ENCODE measurements at places on chromosomes 3 and 15.

DNA sequence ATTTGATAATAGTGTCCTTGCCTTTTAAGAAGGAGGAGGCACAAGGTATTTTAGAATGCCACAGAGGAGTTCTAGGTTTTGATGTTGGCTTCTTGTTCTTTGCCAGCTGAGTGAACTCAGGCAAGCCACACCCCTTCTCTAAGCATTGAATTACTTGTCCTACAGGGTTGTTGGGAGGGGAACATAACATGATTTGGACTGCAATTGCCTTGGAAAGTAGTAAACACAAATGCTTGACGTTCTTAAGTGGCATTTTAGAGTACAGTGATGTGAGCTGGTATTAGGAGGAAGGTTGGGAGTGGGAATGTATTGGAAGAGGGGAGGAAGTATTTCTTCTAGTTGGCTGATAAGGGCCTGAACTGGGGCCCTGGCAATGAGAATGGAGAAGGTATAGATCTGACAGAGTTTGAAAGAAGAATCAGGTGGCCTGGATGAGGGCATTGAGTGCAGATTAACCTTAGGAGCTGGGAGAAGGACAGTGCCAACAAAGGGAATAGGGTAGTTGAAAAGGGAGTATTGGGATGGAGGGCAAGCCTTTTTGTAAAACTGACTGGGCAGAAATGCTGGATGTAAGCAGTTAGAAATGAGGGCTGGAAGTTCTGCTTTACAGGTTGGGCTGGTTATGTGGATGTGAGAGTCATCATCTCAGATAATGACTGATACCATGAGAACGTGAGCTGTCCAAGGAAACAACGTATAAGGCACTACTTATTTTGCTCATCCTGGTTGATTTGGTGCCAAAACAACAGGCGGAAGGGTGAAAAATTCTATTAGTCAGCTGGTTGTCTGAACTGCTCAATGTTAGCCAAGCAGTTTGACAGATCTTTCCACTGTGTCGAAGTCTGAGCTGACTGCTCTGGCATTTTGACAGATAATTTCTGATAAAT, 16.7 kb downstream of the KAT2B start:
- DNase-seq: no peak

DNA sequence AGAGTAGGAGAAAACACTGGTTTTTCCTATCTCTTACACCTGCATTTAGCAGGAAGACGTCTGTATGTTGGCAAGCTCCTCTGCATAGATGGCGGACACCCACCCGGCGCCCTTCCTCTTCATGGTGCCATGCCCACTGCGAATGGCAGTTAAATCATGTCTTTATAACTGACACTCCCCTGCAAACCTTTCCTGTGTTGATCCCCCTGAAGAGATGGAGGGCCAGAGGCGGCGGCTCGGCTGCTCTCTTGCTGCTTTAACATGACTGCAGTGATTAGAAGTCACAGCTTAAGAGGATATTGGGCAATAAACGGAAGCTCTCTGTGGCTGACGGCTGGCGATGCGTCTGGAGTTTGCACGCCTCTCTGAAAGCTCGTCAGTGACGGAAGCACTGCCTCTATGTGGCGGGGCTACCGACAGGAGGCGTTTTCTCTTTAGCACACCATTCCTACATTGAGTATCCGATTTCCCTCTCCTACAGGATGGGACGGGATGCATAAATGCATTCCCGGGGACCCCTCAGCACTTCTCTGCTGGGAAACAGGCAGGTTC, 25.5 kb upstream of the SNRPA1 start:
- DNase-seq: peak; percentile 79

- DNase-seq: no peak
Observed at GRCh38 chr3:74217467-74217866, 397.0 kb downstream of the CNTN3 start.

DNA sequence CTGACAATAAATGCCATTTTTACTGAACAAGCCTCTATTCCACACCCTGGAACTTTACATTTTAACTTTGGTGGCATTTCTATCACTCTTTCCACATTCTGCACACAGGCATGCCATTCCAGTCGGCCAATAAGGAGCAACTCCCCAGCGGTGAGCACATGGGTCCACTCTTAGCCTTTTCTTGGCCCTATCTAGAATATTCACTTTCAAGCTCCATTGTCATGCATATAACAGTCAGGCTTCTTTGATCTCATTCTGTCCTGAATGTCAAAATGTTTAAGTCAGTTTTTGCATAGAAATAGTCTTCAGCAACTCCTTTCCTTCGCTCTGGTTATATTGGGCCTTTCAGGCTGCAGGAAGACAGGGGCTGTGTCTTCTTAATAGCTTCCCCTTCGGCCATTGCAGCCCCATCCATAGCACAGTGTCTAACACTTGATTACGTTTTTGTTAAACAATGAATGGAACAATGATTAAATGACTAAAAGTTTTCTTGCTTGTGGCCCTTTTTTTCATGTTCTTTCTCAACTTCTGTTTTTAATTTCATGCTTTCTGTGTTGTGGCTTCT, 427.3 kb downstream of the MFSD1 start:
- peak; percentile 32 for DNase-seq

GRCh38 chr15:90774731-90775514, 57.8 kb downstream of the BLM start:
- DNase-seq: no peak

DNA sequence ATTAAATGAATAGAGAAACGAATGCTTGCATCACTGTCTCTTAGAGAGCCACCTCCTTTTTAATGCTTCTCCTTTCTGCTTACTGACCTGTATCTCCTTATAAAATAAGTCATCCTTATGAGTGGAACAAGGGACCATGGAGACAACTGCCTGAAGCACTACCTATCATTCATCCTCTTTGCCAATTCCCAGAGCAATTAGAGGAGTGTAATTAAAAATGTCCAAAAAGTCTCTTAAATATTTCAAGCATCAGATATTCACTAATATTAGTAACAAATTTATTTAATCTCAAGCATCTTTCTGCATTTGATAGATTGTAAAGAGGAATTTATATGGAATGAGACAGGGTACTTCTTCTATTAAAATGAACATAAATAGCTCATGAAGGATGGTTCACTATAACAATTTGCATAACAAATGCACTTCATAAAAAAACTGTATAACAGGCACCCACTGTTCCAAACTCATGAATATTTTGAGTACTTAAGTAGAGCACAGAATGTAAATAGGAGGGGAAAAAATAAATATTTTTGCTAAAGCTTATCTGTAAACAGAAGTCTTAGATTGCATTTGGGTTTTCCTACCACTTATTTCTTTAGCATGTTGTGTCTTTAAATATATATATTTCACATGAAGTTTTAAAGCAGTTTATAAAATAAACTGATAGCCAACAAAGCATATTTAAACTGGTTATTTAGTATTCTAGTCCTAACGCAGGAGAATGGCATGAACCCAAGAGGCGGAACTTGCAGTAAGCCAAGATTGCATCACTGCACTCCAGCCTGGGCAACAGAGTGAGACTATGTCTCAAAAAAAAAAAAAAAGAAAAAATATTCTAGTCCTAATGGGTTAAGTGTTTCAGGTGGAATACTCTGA, 269.3 kb downstream of the TBL1XR1 start:
- no peak for DNase-seq

DNA sequence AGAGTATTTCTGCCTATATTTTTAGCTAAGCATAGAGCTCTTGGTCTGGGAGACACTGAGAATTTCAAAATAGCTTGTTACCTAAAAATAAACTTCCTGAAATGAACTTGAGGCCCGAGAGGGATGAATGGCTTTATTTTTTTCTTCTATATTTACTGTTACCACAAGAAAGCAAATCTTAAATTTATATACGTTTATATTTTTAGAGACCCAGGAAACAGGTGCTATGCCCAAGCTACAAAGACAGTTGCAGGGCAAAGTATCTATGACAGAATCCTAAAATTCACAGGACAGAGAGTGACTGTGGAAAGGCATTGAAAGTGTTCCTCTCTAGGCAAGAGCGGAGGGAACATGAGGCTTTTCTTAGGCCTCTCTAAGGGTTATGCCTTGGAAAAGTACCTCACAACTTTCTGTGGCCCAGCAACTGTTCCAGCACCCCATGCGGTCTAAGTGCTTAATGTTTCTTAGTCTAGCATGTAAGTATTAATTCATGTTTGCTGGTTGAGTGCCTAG, 36.5 kb downstream of the TGFBR2 start:
- DNase-seq: no peak

- DNase-seq: no peak
Observed at GRCh38 chr15:25804451-25804850, 58.7 kb downstream of the ATP10A start.

DNA sequence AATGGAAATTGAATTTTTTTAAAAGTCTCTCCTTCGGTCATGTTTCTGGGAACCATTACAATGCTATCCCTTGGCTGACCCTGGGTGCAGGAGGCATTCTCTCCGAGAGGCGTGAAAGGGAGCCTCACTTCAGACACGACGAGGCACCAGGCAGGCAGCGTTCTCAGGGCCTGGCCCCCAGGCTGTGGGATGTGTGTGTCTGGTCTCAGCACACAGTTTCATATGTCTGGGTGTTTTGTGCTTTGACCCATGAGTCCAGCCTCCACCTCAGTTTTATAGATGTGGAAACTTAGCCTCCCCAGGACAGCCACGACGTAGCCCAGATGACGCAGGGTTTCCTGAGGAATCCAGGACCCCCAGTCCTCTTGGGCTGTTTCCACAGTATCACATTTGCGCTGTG, 34.0 kb downstream of the FGD5 start:
- DNase-seq: no peak

DNA sequence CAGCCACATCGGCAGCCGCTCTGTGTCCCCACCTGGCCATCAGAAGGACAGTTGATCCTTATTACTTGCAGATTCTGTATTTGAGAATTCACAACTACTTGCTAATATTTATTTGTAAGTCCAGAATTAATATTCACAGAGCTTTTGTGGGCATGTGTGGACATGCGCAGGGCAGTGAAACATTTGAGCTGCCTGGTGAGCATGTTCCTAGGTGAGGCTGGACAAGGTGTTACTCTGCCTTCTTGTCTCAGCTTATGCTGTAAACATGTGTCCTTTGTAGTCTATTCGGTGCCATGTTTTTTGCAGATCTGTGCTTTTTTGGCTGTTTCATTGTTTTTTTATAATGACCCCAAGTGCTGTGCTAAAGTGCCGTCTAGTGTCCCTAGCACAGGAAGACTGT, 15.6 kb downstream of the FAH start:
- DNase-seq: no peak

DNA sequence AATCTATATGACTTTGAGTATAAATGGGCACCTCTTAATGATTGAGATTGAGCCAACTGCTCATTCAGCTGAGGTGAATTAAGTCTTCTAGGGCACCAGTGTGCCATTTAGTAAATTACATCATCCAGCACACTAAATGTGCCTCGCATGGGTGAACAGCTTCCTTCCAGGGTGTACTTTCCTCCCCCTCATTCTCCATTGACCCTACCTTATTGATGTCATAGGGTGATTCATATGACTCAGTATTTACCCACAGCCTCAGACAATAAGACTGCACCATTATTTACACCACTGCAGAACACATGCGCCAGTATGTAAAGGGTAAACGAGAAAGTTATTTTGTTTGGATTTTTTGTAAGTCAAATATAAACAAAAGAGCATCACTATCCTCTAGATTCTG, 185.2 kb upstream of the ARL6 start:
- DNase-seq: no peak

- DNase-seq: no peak
Observed at GRCh38 chr3:99323940-99324339, 314.5 kb upstream of the COL8A1 start.

DNA sequence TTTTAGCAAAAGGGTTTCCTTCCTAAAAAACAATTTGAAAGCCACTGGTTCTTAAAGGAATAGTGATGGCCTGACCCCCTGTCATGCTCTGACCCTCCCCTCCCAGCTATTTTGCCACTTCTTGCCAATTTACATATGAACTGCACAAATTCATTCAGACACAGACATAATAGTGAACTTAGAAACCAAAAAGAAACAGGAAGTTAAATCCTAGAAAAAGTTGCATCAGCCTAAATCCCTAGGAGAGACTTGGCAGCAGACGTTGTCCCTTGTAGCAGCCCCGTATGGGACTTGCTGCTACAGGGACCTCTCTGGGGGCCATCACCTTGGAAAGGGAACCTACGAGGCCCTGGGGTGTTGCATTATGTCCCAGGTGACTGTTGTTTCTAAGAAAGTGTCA, 14.3 kb upstream of the PDE8A start:
- peak; percentile 55 for DNase-seq

DNA sequence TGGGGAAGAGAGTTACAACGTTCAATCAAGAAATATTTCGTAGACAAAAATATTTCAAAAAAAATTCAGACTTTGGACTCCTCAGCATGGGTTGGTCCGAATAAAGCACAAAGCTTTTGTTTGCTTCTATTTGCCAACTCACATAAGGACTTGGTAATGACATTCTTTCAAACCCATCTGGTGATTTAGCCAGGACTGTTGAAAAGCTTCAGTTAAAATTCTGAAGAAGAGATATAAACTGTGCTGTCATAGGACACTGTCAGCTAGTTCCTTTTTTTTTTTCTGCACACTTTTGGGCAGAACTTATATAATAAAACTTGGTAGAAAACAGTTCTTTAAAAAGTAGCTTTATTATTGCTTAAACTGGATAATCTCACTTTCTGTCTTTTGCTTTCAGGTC, 660.8 kb upstream of the SGO1 start:
- peak; percentile 43 for DNase-seq

DNA sequence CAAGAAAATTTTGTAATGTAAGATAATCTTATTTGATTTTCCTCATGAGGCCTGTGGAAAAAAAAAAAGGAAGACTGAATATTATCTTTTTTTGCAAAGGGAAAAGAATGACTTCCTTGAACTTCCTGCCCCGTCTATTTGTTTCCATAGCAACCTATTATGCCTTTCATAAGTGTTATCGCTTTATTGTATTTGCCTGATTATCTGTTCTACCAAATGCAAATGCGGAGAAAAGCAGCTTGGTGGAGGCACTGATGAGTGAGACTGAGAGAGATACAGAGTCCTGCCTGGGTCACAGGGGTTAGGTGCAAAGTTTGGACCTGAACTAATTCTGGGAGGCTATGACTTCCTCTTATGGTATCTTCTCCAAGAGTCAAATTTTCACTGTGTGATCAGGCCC, 334.0 kb upstream of the KCNMB2 start:
- peak; percentile 15 for DNase-seq

- no peak for DNase-seq
Observed at GRCh38 chr3:52809662-52810377, 15.2 kb downstream of the ITIH3 start.

DNA sequence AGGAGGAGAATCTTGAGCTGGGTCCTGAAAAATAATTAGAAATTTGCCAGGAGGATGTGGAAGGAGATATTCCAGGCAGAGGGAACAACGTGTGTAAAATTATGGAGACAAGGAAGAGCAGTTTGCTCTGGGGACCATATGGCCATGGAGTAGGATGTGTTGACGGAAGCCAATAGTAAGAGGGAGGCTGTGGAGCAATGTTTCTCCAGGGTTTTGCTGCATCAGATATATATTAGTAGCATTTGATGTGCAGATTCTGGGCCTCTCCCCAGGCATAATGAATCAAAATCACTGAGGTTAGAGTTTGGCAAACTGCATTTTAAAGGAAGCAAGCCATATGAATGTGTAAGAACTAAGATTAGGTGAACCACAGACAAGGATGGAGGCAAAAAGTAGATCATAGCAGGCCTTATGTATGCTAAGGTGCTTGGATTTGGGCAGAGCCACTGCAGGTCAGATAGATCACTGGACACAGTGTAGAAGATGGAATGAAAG, 192.9 kb upstream of the IL12A start:
- DNase-seq: no peak

Measured in OCI-M1 (cell line).